ENCODE measurements at places on chromosomes 13 and 19.

DNA sequence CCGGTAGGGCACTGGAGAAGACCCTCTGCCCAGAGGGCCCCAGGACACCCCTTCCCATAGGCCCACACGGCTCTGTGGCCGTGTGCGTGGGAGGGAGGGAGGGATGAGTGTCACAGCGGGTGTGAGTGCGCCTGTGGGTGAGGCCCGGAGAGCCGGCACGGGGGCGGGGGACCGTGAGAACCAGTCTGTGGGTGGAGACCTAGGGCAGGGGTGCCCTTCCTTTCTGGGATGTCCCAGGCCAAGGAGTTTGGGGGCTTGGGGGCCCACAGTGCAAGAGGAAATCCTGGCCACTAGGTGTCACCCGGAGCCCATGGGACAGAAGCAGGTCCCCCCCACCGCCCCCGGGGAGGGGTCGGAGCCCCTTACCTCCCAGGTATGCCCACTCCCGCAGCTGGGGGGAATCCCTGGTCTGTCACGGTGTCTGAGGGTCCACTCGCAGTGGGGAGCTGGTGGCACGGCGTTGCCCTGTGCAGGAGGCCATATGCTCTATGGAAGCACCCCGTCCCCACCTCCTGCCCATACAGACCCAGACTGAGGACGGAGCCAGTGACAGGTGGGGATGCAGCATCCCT, 16.0 kb upstream of the SLC7A10 start:
- DNase-seq: no peak

- no peak for DNase-seq
Observed at GRCh38 chr19:27858981-27859581, 1353.9 kb downstream of the UQCRFS1 start.

GRCh38 chr13:93227280-93227877, 772 bp downstream of the GPC6 start:
- DNase-seq: peak; percentile 91

GRCh38 chr19:51055866-51056265, 9.0 kb downstream of the KLK13 start:
- DNase-seq: no peak

DNA sequence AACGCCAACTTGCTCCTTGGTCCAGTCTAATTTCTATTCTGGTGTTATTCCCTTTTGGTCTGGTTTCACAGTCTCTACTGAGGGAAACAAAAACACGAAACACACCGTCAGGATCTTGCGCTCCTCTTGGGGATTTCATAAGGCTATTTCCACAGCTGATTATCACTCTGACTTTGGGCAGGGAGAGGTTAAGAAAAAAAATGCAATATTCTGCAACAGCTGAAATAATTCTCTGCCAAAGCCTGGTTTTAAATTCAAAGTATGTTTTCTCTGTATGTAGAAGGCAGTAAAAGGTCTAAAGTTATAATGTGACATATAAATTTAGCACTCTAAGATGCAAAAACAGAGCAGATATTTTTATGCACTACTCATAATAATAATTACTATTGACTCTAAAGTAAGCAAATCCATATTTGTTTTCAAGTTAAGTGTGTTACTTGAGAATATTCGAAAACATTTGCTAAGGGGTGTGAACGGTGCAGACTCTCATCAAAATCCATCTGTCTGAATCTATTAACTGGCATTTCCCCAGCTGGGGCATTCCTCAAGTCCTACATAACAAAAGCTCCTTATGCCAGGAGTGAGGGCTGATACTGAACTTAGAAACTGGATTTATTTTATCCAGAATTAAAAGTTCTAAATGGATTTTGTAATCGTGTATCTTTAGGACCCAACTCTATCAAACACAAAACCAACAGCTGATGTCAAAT, 38.4 kb upstream of the STARD13 start:
- no peak for DNase-seq

- DNase-seq: no peak
Observed at GRCh38 chr13:36046672-36047071, 84.5 kb downstream of the DCLK1 start.

GRCh38 chr19:41198559-41198958, 5.5 kb downstream of the CYP2S1 start:
- DNase-seq: no peak

DNA sequence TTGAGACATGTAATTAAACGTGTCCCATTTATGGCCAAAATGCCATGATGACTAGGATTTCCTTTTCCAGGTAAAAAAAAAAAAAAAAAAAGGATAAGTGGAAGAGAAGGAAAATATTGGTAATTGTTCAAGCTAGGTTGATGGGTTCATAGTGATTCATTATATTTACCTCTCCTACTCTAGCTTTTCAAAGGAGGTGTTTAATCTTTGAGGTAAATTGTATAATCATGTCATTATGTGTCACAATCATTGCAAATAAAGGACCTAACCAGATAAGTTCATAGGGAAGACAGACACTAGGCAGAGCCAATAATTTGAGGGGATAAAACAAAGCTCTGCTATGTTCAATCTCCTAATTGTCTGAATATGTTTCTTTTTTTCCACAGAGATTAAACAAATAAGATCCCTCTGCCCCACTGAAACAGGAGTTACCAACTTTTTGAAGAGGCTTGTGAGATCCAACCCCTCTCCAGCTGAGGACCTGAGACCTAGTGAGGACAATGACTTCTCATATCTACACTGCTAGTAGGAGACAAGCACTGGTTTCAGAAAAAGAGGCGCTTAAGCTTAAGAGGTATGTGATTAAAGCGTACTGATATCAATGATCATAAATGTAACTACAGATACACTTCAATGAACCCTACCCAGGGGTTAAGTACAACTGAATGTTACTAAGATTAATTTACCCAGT, 61.4 kb downstream of the USP12 start:
- no peak for DNase-seq

DNA sequence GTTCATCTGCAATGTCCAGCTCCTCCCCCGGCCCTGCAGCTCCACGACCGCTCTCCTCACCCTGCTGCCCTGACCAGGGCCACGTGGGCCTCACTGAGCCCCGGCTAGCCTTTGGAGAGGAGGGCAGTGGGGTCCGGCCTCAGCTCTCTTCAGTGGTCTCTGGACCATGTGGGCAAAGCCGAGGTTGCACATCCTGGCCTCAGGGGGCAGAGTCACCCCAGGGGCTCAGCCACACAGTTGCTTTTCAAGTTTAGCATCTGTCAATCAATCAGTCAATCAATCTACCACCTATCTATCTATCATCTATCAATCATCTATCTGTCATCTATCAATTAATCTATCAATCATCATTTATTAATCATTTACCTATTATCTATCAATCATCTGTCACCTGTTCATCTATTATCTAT, 3.0 kb upstream of the DIRAS1 start:
- no peak for DNase-seq

DNA sequence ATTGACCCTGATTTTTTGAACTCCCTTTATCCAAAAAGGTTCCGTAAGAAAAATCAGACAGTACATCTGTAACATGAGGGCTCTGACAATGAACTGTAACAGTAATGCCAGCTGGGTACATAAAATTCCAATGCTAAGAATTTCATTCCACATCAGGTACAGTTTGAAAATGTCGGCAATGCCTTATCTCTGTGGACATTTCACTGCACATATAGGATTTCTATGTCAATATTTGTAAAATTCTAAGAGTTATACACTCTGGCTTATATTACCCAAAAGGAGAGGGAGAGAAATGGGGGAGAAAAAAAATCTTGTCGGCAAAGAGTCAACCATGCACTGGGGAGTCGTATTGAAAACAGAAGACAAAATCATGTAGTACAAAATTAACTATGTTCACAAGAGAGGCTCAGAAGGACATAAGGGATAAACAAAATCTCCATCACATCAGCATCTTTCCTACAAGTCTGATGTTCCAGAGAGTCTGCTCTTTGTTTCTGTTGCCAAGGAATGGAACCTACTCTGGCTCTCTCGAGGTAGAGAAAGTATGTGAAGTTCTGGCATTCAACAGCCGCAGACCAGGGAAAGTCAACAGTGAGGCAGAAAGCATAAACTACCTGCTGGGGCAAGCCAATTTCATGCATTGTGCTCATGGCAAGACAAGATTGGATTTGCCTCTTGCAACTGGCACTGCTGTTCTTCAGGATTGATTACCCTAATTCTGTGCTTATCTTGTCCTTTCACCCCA, 72.4 kb downstream of the STARD13 start:
- DNase-seq: no peak

GRCh38 chr13:58955546-58956385, 1208.0 kb downstream of the DIAPH3 start:
- DNase-seq: no peak

GRCh38 chr19:46350758-46351159, 3.9 kb downstream of the PPP5C start:
- DNase-seq: no peak

GRCh38 chr19:13001502-13002165, 6.4 kb downstream of the NFIX start:
- no peak for DNase-seq

DNA sequence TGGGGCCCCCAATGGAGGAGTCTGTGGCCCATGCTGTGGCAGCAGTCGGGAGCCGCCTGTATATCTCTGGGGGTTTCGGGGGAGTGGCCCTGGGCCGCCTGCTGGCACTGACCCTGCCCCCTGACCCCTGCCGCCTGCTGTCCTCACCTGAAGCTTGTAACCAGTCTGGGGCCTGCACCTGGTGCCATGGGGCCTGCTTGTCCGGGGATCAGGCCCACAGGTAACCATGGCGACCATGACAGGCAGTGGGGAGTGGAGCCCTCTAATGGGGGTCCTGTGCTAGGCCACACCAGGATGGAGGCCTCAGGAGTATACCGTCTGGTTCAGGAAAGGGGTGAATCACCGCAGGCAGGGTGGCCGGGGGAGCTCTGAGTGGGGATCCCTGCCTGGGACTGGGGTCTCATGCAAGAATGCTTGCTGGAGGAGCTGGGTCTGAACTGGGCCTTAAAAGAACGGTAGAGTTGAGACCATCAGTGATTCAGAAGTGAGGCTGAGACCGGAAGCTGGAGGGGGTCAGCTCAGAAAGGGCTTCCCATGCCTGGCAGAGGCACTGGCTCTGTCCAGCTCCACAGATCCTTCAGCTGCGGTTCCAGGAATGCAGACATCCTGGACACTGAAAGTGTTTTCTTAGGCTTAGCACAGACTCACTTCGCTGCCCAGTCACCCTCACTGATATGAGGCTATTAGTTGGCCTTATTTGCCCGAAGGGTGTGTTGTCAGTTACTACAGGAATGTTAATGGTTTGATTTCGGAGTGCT, 29.1 kb downstream of the CNFN start:
- no peak for DNase-seq

DNA sequence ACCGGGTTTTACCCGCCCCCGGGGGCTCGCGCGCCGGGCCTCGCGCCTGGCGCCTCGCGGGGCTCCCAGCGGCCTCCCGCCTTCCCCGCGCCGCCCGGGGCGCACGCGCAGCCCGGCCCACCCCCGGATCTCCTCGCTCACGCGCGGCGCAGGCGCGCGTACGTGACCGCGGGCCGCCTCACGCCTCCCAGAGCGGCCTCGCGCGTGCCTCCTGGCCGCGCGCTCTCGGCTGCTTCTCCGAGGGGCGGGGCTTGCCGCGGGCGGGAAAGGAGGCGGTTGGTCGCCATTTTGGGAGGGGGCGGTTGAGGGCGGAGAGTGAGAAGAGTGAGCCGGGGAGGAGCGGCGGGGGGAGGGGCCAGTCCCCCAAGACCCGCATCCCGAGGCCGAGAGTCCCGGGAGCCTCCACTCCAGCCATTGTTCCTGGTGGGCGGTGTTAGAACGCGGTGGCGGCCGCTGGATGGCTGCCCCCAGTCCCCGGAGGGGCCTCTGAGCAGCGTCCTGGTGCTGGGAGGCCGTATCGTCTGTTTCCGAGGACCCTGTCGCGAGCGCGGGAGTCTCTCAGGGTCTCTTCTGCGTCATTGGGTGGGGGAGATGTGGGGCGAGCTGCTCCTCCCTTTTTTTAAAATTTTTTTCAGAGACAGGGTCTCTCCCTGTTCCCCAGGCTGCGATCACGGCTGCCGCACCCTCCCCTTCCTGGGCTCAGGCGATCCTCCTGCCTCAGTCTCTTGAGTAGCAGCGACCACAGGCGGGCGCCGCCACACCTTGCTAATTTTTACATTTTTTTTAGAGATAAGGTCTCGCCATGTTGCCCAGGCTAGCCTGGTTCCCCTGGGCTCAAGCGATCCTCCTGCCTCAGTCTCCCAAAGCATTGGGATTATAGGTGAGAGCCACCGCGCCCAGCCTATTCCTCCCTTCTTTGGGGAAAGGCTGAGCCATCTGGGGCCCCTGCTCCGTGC, at the start of gene ZNF541:
Gene ZNF541 (minus strand): TSS at position 78 of the 956 bp plus-strand sequence. CDS start 17,292 bp downstream, outside the sequence.
- no peak for DNase-seq

- no peak for DNase-seq
Observed at GRCh38 chr19:14412996-14413692, 6.0 kb downstream of the DDX39A start.

DNA sequence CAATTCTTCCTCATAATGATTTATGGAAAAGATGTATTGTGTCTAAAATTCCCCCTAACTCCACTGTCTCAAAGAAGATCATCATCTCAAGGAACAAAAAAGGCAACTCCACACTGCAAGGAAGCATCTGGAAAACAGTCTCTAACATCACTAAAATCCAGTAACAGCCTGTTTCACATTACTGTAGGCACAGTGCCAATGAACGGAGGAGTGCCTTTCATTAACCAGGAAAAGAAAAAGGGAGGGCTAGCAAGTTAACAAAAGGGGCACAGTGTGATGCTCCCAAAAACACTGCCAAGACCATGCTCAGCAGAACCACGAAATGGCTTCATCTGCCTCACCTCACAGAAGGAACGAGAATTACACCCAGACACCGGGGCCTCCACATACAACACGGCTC, 8.5 kb downstream of the TMTC4 start:
- no peak for DNase-seq

GRCh38 chr13:40789275-40790153, at the start of gene SLC25A15:
Gene SLC25A15, plus strand, starts transcription at chr13:40789611. Its CDS starts 3,616 bp downstream, at chr13:40793227.
- DNase-seq: peak; percentile 34

DNA sequence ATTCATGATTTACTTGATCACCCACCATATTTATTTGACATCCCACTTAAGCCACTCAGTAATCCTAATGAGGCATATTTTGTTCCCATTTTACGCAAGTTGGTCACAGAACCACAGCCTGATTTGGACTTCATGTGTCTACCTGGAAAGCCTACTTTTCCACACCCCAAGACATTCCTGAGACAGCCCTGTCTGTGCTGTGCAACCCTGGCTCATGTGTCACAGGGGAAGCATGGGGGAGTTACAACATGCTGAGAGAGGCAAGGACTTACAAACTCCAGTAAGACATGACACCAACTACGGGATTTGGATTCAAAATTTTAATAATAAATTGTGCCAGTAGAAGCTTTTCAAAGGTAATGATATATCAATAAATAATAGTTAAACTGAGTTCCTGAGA, 70.2 kb upstream of the XPO4 start:
- no peak for DNase-seq

All from NCI-H187 (cell line).